ENCODE measurements at places on chromosomes 16 and 17.

DNA sequence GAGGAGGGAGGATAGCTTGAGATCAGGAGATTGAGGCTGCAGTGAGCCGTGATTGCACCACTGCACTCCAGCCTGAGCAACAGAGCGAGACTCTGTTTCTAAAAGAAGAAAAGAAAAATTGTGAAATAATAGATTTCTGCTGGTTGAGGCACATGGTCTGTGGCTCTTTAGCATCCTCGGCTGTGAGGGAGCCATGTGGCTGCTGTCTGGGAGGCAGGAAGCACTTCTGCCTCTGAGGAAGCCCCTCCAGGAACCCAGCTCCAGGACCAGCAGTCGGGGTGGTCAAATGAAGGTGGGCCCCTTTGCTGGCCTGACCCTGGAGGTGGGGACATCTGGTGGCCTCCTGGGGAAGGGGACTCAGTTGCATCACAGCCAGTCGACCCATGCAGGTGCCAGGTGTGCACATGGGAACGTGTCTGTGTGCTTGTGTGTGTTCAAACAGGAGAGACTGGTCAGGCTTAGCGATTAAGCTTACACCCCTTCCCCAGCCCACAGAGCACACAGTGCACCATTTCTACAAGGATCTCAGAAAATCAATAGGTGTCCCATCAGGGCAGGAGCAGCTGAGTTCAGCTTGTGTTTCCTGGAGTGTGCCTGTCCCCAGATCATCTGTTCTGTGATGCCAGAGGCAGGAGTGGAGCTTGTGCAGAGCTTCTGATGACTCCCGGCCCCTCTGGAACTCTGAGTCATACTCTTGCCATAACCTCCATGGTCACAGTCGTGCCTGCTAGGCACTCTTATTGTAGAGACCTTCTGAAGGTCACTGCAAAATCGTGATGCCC, 24.3 kb upstream of the MGAT5B start:
- DNase-seq, result no peak

- DNase-seq, result no peak
Observed at GRCh38 chr17:9878786-9879525, 26.1 kb downstream of the RCVRN start.

GRCh38 chr17:45385331-45385997, 47.2 kb downstream of the ARHGAP27 start:
- DNase-seq, result peak; percentile 68

DNA sequence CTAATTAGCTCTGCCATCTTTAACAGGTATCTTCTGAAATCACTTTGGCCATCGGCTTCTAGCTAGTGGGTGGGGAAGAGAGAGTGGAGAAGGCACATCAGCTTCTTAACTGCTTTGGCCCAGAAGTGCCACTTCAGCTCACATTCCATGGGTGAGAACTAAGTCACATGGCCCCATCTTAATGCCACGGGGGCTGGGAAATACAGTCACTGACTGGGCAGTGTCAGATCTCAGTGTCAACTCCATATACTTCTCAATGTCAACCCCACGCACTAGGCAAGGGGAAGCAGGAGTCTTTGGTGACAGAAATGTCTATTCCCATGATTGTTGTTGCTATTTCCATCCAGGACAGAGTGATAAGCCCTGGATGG, 29.4 kb downstream of the CCR7 start:
- no peak for DNase-seq

- no peak for DNase-seq
Observed at GRCh38 chr16:79772784-79773183, 172.2 kb upstream of the MAF start.

- no peak for DNase-seq
Observed at GRCh38 chr17:3915995-3916696, at the start of gene P2RX1. P2RX1 (minus strand) TSS chr17:3916465; CDS start chr17:3916225, 240 bp downstream.

GRCh38 chr16:57529391-57530103, 6.8 kb downstream of the CCDC102A start:
- no peak for DNase-seq

DNA sequence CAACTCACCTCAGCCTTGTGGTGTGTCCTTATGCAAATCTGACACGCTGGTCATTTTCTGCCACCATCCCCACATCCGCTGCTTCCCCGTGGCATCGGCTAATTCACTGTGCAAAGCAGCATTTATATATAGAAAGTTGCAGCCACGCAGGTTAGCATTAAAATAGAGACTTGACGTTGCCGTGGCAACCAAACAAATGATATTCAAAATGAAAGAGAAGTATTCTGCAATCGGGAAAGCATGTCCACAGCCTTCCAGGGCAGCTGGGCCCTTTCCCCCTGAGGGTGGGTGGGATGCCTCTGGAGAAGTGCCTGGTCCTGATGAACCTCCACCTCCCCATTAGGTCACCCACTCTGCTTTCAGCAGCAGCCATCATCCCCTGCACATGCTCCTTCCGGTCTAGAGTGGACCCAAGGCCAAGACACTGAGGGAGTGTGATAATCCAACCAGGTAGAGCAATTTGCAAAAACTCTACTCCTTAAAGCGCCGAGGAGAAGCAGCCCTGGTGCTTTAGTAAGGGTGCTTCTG, 138.7 kb downstream of the GAS7 start:
- DNase-seq, result no peak

DNA sequence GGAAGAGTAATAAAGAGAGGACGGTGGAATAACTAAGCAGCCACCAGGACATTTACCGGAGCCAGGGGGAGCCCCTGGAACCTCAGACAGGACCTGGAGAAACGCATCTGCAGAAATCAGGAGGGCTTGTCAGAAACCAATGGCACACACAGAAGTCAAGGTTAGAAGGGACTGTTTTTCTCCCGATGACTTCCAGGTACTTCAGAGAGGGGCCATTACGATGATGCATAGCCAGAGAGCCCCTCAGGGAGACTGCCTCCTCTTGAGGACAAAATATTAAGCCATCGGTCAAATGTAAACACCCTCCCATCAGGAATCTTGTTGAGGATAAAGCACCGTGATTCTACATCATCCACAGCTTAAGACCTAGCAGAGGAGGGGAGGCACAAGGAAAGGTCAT, 333.6 kb upstream of the CDH5 start:
- DNase-seq, result no peak

GRCh38 chr16:70726892-70727361, 41.1 kb upstream of the MTSS2 start:
- no peak for DNase-seq

GRCh38 chr16:49019081-49019633, 262.5 kb downstream of the CBLN1 start:
- DNase-seq, result no peak

DNA sequence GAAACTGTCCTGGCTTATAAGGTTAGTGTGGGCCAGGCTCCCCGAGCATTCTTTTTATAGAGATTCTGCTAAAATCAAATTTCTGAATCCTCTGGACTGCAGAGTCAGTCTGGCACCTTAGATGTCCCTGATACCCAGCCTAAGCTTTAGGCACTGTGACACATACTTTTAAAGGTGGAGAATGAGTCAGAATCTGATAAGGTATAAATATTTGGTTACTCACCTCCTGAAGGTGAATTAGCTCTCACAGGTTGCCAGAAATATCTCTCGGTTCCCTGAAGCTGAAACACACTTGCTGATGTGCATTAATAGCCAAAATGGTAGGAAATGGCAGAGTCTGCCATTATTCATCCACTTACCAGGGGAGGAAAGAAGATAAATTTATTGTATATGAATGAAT, 446.9 kb downstream of the UTP18 start:
- DNase-seq, result no peak

DNA sequence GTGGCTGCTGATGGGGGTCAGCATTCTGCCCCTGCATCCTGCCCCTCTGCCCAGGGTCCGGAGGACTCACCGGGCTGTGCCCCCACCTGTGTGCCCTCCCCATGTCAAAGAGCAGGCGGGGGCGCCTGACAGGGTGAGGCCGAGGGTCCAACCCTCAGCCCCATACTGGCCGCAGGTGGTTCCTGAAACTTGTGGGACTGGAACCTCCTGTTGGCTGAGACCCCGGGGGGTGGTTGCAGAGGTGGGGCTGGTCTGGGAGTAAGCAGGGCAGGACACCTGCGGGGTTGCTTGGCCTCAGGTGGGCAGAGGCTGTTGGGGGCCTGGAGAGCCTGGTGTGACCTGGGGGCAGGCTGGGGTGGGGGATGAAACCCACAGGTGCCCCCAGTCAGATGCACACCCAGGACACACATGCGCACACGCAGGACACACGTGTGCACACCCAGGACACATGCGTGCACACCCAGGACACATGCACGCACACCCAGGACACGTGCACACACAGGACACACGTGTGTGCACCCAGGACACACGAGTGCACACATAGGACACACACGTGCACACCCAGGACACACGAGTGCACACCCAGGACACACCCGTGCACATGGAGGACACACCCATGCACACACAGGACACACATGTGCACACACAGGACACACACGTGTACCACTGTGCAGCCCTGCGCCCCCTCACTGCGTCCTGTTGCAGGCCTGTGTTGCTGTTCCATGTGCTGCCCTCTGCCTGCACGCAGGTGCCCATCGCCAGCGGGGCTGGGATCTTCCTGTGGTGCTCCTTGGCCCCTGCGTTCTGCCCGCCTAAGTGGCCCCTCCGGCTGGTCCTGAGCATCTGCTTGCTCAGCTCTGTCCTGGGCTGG, 31.4 kb downstream of the SOX8 start:
- DNase-seq, result no peak

- DNase-seq, result no peak
Observed at GRCh38 chr16:78375055-78375679, 275.7 kb downstream of the WWOX start.

DNA sequence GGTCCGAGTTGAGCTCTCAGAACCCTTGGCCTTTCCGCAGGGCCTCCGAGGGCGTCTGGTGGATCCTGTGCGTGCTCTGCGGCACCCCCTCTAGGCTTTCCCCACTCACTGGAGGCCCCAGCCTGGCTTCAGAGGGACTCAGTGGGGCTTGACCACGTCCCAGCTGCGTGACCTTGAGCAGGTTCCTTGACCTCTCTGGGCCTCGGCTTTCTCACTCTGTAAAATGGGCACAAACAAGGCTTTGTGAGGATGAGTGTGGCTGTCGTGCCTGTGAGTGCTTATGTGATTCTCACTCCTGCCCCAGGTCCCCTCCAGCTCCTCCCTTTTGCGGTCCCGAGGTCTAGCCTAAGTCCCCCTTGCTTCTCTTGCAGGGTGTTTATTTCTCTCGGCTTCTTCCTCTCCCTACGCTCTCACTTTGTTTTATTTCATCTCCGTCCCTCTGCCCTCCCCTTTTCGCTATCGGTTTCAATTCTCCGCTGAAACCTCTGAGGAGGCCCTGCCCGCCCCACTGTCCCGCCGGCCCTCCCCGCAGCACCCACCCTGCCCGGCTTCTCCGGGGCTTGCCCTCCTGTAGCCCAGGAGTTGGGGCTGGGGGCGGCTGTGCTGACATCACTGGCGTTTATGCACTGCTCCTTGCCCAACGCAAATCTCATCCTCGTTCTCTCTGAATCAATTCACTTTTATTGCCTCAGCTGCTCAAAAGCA, 82.3 kb upstream of the CBX4 start:
- no peak for DNase-seq

GRCh38 chr16:64416216-64417005, 705.5 kb downstream of the CDH11 start:
- no peak for DNase-seq

DNA sequence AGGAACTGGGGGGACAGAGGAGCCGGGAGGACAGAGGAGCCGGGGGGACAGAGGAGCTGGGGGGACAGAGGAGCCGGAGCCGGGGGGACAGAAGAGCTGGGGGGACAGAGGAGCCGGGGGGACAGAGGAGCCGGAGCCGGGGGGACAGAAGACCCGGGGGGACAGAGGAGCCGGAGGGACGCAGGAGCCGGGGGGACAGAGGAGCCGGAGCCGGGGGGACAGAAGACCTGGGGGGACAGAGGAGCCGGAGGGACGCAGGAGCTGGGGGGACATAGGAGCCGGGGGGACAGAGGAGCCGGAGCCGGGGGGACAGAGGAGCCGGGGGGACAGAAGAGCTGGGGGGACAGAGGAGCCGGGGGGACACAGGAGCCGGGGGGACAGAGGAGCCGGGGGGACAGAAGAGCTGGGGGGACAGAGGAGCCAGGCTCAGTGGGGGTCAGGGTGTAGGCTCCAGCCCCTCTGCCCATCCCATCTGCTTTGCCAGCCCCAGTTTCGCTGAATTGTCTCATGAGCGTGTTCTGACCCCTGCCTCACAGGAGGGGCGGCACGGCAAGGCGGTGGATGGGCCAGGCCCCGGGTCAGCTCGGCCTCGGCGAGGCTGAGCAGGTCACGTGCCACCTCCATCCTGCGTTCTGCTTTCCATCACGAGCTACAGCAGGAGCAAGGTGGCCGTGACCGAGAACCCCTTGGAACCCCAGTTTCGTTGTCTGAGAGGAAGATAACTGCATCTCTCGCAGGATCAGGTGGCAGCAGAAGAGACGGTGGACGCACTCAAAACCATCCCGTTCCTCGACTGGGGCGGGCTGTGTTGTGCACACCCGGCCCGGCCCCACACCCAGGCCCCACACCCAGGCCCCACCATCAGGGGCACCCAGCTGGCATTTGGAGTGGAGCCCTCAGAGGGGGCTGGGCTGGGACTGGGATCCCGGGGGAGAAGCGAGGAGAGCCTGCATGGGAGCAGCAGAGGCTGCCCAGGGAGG, 26.1 kb upstream of the CBFA2T3 start:
- DNase-seq, result no peak

GRCh38 chr16:87465306-87465705, 27.5 kb downstream of the ZCCHC14 start:
- DNase-seq, result no peak

GRCh38 chr16:70630960-70631745, 15.2 kb upstream of the IL34 start:
- DNase-seq, result no peak

GRCh38 chr17:69710926-69711325, 296.4 kb downstream of the MAP2K6 start:
- no peak for DNase-seq

DNA sequence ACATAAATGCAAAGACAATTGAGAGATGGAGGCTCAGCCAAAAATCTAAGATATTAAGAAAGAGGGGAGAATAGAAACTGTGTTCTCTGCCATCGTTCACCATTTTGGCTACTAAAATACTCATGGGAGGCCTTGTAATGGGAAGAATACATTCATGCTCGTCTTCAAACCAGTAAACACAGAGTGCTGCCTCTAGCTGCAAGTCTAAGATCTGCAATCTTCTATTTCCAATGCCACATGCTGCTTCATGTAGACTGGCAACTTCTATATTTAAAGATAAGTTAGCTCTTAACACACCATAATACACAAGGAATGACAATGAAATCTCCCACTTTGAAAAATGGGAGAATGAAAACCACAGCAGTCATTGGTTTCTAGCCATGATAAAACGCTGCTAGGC, 387.3 kb downstream of the HS3ST3B1 start:
- no peak for DNase-seq

DNA sequence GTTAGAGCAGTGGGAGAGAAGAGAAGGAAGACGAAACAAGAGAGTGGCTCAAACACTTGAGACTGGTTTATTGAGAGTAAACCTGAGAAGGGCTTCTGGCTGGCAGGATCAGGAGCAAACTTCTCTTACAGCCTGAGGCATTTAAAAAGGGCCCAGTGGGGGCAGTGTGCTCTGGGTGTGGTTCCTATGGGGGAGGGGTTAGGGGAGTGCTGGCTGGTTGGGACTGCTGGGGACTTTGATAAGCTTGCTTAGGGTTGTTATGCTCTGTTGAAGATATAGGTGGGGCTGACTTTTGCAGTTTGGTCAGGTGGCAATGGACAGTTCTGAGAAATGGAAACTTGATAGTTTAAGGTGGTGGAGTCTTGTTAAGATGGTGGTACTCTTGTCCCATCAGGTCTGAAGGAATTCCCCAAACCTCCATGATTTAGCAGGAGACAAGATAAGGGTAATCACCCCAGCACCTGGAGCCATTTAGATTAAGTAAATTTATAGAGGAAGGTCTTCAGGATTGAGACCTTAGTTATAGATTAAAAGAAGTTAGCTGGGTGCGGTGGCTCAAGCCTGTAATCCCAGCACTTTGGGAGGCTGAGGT, 79.3 kb downstream of the EMP2 start:
- no peak for DNase-seq

Data from hippocampal formation (tissue), 2 donors.